ENCODE measurements at places on chromosomes 1 and 21. TPM values are rescaled to one million over a fixed set of nuclear protein-coding genes. Genes with fewer than 3 reads are reported as not detected.

- H3K4me1 ChIP-seq, result no peaks in the 10 kb centered on the region
- no peak for DNase-seq
- H3K27me3 ChIP-seq, result no peaks in the 10 kb centered on the region
- no peaks in the 10 kb centered on the region for H3K36me3 ChIP-seq
- no peak overlapping the region for H3K27ac ChIP-seq
- H3K4me3 ChIP-seq, result no peak overlapping the region
These were observed 162.3 kb downstream of the TGFB2 start for GRCh38 chr1:218507355-218508002.

DNA sequence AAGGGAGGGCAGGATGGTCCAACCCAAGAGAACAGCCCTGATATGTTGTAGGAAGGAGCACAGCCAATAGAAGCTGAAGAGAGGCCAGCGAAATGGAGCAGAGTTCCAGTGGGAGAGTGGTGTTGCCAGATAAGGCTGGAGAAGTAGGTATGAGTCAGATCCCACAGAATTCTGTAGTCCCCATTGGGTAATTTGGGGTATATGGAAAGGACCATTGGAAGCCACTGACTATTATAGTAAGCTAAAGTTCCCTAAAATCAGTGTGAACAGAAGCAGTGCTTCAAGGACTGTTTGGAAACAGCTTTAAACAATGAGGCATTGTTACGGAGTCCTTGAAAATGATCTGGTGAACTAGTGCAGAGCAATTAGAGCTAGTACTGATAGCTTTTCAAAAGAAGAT, 63.0 kb downstream of the DISP1 start:
- DNase-seq, result peak; percentile 18
- no peaks in the 10 kb centered on the region for H3K4me1 ChIP-seq
- no peaks in the 10 kb centered on the region for H3K27me3 ChIP-seq
- no peak overlapping the region for H3K27ac ChIP-seq

FOXO6 gene
- under 0.01 TPM for total RNA-seq

PHACTR4 gene
- total RNA-seq, result 6.9 TPM

- H3K4me1 ChIP-seq, result no peaks in the 10 kb centered on the region
- no peaks in the 10 kb centered on the region for H3K36me3 ChIP-seq
- no peaks in the 10 kb centered on the region for H3K27me3 ChIP-seq
- no peak overlapping the region for H3K27ac ChIP-seq
These were observed 287.2 kb downstream of the LMO4 start for GRCh38 chr1:87615901-87616300.

DNA sequence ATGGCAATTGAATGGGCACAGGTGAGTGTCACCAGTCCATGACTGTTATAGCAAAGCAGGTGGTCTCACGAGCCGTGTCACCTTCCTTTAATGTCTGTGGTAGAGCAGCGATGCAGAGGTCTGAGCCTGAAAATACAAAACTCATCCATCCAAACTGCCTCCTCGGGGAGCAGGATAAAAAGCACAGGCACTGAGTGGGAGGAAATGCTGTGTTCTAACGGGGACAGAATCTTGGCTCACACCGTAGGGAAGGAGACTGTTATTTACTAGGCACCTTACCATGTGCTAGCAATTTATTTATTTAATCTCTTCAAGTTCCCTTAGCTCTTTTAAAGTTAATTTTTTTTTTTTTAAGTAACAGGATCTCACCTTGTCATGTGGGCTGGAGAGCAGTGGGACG, 1.2 kb downstream of the ASCL5 start:
- H3K4me1 ChIP-seq, result no peaks in the 10 kb centered on the region
- H3K4me3 ChIP-seq, result no peak overlapping the region
- no peak for DNase-seq
- H3K27me3 ChIP-seq, result peaks cover 30% of the 10 kb centered on the region
- no peak overlapping the region for H3K27ac ChIP-seq

- no peaks in the 10 kb centered on the region for H3K36me3 ChIP-seq
- H3K27me3 ChIP-seq, result no peaks in the 10 kb centered on the region
- H3K4me3 ChIP-seq, result no peak overlapping the region
- no peak for DNase-seq
These were observed 460.6 kb downstream of the DSCAM start for GRCh38 chr21:40386294-40386911.

GRCh38 chr1:203663294-203663693, 36.7 kb downstream of the ATP2B4 start:
- peaks cover 4% of the 10 kb centered on the region for H3K36me3 ChIP-seq
- no peaks in the 10 kb centered on the region for H3K27me3 ChIP-seq
- peaks cover 51% of the 10 kb centered on the region for H3K4me1 ChIP-seq
- peak; percentile 99 for DNase-seq
- peak overlapping the region; percentile 89 for H3K27ac ChIP-seq
- H3K4me3 ChIP-seq, result no peak overlapping the region

GRCh38 chr21:25501462-25501861, 105.8 kb downstream of the MRPL39 start:
- DNase-seq, result no peak
- no peaks in the 10 kb centered on the region for H3K27me3 ChIP-seq
- no peaks in the 10 kb centered on the region for H3K36me3 ChIP-seq
- no peaks in the 10 kb centered on the region for H3K4me1 ChIP-seq

- H3K36me3 ChIP-seq, result no peaks in the 10 kb centered on the region
- peaks cover 1% of the 10 kb centered on the region for H3K27me3 ChIP-seq
- no peak overlapping the region for H3K4me3 ChIP-seq
- H3K4me1 ChIP-seq, result no peaks in the 10 kb centered on the region
These were observed 35.3 kb upstream of the NFIA start for GRCh38 chr1:61047061-61047460.

VHLL gene
- total RNA-seq, result not detected

Data from fibroblast of lung (primary cell).